ENCODE measurements at places on chromosomes 11 and 22. TPM values are rescaled to one million over a fixed set of nuclear protein-coding genes. Genes with fewer than 3 reads are reported as not detected.

DNA sequence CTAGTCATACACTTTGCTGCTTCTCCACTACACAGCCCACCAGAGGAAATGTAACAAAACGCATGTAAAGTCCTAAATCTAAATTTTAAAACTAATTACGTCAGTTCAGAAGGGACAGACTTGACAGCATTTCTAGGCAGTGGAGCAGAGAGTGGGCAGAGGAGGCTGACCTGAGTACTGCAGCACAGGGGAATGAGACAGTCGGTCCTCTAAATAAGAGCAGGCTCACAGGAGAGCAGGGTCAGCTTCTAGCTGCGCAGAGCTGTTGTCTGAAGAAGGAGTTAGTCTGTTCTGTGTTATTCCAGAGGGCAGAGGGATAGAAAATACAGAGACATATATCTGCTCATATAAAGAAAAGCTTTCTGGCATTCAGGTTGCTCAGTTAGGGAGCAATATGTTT lies 40.3 kb downstream of the JHY start:
- no peak for DNase-seq

The MAJIN gene
- not detected for polyA plus RNA-seq

The BTG4 gene
- not detected for polyA plus RNA-seq

The ZNF214 gene
- polyA plus RNA-seq, result not detected

The KCNJ5 gene
- 0.03 TPM for polyA plus RNA-seq

DNA sequence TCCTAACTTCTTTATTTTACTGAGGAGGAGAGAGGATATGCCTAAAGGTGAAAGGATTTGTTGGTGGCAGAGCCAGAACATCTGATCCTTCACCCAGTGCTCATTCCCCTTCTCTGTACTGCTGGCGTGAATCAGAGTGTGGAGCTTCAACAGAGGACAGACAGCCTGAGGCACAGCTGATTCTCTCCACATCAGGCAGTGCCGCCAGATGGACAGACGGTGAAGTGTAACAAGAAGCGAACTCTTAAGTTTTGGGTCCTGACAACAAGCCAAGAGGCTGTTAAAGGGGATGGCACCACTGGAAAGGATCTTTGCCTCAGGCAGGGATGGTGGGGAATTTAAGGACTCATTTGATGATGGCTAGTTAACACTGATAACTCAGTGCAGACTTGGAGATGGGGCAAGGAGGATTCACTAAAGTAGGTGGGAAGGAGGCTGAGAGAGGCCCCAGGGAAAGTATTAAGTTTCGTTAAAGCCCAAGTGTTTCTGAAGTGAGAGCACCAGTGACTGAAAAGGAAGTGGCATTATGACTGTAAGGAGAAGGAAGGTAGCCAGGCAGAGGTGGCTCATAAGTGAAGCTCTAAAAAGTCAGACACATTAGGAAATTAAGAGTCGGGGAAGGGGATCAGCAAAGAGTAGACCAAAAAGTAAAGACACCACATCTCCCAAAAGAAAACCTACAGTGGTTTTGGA lies 81.3 kb downstream of the CLPB start:
- no peak for DNase-seq

GRCh38 chr22:41934284-41935014 lies 7.8 kb upstream of the TNFRSF13C start:
- DNase-seq, result no peak

- DNase-seq, result peak; percentile 52
Measured at GRCh38 chr11:121482231-121483129, 29.7 kb upstream of the SORL1-AS1 start.

The MMP7 gene
- not detected for polyA plus RNA-seq

DNA sequence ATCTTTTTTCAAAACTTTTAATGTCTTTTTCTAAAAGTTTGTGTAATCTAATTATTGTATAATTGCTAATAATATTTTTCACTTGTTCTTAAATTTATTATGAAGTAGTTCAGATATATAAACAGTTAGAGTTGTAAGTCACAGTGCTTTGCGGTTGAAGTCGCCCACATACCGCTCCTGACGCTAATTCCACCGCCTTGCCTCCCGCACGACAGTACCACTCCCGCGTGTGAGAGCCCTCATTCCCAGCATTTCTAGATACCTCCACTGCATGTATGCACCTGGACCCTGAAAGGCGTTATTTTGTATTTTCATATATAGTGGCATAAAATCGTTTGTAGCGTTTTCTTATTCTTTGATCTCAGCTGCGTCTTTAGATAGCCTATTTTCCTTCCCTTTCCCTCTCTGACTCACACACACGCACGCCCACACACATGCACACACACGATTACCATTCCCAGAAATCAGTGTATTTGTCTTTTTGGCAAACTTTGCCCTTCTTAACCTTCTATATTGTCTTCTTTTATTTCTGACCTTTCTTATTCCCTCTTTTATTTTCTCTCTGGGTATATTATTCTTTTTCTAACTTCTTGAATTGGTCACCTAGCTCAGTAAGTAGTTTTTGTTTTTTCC lies 56.4 kb upstream of the PITPNB start:
- DNase-seq, result no peak

The MUC5AC gene
- not detected for polyA plus RNA-seq

GRCh38 chr11:17353821-17354600 lies 2.4 kb downstream of the NCR3LG1 start:
- no peak for DNase-seq

- DNase-seq, result no peak
Measured at GRCh38 chr22:47325249-47325648, 562.8 kb downstream of the TBC1D22A start.

- no peak for DNase-seq
Measured at GRCh38 chr11:103958475-103959215, 77.8 kb upstream of the DDI1 start.

The HBD gene
- not detected for polyA plus RNA-seq

The DNAJB13 gene
- polyA plus RNA-seq, result not detected

DNA sequence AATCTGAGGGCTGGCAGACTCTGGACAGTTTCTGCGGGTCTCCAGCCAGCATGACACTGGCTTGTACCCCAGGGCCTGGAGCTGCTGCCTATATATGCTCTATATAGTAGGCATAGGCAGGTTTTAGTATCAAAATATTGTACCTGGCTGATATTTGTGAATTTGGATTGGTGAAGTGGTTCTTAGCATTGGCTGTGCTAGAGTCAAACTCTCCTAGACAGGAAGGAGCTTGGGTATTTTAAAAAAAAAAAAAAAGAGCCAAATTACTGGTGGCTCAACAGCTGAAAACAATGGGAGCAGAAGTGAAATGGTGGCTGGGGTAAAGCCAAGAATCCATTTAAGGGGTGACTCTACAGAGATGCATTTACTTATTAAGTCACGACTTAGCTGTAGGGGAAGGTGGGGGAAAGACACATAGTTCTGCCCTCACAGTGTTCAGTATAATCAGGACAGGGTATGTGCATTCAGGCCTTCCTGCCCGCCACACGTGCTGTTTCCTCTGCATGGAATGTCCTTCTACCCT lies 11.0 kb upstream of the MTFP1 start:
- no peak for DNase-seq

GRCh38 chr11:17921659-17922415 lies 91.0 kb downstream of the SERGEF start:
- peak; percentile 26 for DNase-seq

DNA sequence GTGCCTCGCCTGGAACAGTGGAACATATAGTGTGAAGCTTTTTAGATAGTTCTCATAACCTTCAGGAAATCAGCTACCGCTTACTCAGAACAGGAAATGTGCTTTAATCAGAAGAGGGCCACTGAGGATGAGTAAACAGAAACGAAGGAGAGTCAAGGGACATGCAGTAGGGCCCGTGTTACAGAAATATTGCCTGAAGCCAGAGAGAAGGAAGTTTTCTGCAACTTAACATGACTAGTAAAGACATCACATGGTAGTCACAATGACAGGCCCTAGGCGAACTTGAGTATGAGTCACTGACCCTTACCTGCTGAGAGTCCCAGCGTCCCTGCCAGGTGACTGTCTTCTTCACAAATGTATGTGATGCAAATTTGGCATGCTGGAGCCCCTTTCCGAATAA lies 39.4 kb downstream of the CARD18 start:
- peak; percentile 78 for DNase-seq

GRCh38 chr11:22192289-22192641 lies 620 bp upstream of the ANO5 start:
- DNase-seq, result no peak

GRCh38 chr11:62611705-62612365 lies 740 bp downstream of the EML3 start:
- peak; percentile 9 for DNase-seq

The E2F8 gene
- not detected for polyA plus RNA-seq

GRCh38 chr11:61482513-61482912 lies 26.0 kb upstream of the LRRC10B start:
- DNase-seq, result no peak

GRCh38 chr22:50304528-50305392 lies 2.7 kb downstream of the PLXNB2 start:
- DNase-seq, result peak; percentile 95

The CLNS1A gene
- polyA plus RNA-seq, result 28.6 TPM

DNA sequence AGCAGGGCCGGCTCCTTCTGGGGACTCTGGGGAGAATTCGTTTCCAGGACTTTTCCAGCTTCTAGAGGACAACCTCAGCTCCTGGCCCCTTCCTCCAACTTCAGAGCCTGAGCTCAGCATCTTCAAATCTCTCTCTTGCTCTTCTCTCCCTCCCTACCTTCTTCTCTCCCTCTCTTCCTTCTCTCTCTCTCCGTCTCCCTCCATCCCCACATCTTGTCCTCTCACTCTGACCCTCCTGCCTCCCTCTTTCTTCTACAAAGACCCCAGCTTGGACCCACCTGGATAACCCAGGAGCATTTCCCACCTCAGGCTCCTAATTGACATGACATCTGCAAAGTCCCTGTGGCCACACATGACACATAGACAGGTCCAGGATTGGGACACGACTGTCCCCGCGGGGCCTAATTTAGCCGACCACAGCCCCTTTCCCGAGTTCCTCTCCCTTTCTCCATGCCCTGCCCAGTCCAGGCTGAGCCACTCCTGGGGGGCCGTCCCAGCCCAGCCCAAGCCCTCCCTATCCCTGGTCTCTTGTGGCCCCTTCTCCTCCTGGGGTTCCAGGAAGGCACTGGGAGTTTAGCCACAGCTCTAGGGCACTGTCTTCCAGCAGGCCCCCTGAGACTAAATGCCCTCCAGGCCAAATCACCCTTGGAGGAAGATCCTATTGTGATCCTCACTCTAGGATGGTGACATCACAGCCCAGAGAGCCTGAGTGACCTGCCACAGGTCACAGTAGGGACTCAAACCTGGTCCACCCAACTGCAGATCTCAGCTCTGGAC lies 36.9 kb downstream of the IGLL5 start:
- DNase-seq, result no peak

GRCh38 chr11:120509346-120510053 lies 2.0 kb upstream of the GRIK4 start:
- no peak for DNase-seq

The ZP1 gene
- polyA plus RNA-seq, result 0.40 TPM

The TEX12 gene
- 0.43 TPM for polyA plus RNA-seq

- no peak for DNase-seq
Measured at GRCh38 chr11:18495703-18496102, 31.0 kb downstream of the TSG101 start.

DNA sequence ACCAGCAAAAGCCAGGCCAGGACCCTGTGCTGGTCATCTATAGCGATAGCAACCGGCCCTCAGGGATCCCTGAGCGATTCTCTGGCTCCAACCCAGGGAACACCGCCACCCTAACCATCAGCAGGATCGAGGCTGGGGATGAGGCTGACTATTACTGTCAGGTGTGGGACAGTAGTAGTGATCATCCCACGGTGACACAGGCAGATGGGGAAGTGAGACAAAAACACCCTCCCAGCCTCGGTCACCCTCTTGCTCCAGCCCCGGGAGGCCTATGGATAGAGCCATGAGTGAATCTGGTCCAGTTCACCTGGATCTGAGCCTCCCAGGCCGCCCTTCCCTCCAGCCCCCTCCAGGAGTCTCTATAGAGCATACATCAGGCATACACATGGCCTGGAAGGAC lies 115.2 kb upstream of the IGLL5 start:
- DNase-seq, result no peak

GRCh38 chr11:10674440-10674855 lies 19.1 kb downstream of the IRAG1 start:
- peak; percentile 32 for DNase-seq

The PTPRCAP gene
- polyA plus RNA-seq, result 27.3 TPM

DNA sequence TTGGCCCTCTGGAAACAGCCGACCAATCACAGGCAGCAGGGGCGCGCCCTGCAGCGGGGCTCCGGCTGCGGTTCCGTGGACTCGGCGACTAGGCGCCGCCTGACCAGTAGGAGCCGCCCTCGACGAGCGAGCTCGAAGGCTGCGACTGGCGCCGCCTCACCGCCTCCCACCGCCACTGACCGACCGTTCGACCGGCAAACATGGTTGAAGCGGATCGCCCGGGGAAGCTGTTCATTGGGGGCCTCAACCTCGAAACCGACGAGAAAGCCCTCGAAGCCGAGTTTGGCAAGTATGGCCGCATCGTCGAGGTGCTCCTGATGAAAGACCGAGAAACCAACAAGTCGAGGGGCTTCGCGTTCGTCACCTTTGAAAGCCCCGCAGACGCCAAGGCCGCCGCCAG lies at the start of gene RBMXL2:
TSS of gene RBMXL2 (plus strand) at position 78 of the 400 bp plus-strand sequence. CDS start at position 201, 123 bp downstream.
- DNase-seq, result no peak

DNA sequence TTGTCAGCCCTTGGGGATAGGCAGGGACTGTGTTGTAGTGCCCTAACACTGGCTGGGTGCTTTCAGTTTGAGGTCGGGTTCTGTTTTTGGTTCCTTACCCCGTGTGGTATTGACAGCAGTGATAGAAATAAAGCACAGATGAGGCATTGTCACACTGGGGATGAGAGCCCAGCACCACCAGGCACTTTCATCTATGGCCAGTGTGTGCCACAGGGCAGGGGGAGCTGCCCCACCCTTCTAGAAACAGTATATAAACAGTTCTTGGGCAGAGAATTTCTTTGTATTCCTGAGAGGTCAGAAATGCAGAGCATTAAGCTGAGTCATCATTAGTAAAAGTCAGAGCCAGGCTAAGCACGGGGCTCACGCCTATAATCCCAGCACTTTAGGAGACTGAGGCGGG lies 23.1 kb upstream of the CDC42EP2 start:
- peak; percentile 49 for DNase-seq

DNA sequence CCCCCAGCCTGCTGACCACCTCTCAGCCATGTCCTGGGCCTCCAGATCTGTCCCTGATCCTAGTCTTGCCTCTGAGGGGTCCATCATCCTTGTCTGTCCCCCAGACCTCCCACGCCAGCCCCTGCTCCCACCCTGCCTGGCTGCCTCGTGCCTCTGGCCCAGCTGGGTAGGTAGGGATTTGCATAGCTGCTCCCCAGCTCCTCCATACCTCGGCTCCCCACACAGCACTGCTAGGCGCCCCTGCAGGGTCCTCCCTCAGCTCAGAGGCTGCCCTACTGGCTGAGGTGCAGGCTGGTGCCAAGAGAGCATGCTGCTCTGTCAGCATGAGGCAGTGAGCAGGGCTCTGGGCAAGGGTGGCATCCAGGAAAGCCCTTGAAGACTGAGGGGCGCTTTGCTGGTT lies 47.7 kb downstream of the NFAM1 start:
- no peak for DNase-seq

- peak; percentile 41 for DNase-seq
Measured at GRCh38 chr11:18321578-18321968, 367 bp downstream of the HPS5 start.

DNA sequence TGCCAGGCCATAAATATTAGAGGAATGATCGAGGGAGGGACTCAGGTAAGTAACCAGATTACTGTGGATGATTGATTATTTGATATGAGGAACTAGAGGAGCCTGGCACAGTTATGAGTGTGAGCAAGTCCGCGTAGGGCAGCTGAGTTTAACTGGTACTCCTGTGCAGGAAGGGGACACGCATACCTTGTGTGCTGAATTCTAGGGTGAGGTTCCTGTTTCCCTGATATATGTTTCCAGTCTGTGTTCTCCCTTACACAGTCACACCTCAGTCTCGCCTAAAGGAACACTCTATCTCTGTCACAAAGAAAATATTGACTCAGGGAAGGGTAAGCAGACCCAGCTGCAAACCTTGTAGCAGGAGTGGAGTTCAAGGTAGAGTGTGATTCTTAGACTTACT lies 17.4 kb downstream of the SGSM3 start:
- DNase-seq, result no peak

All from CD14-positive monocyte (primary cell).